GM10248 (cell line): ENCODE measurements at places on chromosomes 13 and 19.

DNA sequence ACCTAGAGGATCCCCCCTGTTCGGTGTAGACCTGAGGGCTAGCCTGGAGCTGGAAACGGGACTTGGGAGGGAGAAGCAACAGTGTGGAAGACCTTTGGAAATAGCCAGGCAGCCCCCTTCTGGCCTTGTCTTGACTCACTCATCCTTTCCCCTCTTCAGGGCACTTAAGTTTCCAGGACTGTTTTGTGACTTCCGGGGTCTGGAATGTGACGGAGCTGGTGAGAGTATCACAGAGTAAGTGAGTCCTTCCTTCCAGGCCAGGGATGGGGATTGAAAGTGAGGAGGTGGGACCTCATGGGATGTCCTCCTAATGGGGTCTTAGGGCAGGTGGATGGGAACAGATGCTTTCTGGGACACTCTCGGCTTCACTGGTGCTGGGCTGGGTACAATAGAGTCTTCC lies 29.4 kb downstream of the LYL1 start:
- no peak for DNase-seq

GRCh38 chr19:39078436-39079200 lies 5.5 kb upstream of the ACP7 start:
- no peak for DNase-seq

GRCh38 chr13:95485518-95486144 lies 66.9 kb upstream of the CLDN10 start:
- DNase-seq, result no peak

GRCh38 chr13:23753458-23753857 lies 135.7 kb downstream of the MIPEP start:
- no peak for DNase-seq

DNA sequence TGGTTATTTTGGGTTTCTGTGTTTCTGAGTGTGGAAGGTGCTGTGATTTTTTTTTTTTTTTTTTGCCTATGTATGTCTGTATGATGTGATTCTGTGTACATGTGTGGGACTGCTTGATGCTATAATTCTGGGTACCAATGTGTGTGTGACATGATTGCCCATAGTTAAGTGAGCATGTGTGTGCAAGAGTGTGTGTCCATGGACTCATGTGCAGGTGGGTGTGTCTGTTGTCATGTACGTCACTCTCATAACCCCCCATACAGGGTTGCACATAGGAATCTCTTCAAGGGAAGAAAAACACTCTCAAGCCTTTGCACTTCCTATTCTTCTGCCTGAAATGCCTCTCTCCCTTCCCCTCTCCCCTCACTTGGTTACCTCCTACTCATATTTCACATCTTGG lies 2.5 kb upstream of the PPP5C start:
- DNase-seq, result no peak

GRCh38 chr19:49551531-49551930 lies 23.7 kb downstream of the RCN3 start:
- DNase-seq, result no peak

DNA sequence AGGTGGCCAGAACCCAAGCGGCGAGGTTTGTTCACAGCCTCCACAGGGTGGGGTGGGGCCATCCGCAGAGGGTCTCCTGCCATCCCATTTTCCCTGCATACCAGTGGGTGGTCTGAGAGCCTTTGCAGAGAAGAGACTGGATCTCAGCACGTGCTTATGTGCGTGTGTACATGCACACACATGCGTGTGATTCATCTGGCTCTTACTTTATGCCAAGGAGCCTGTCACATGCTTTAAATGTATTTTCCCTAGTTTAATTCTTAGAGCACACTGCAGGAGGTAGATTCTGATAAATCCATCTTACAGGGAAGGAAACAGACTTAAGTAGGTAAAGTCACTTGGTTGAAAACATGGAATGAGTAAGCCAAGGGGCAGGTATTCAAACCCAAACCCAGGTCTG lies 47.1 kb downstream of the CAPN12 start:
- no peak for DNase-seq

DNA sequence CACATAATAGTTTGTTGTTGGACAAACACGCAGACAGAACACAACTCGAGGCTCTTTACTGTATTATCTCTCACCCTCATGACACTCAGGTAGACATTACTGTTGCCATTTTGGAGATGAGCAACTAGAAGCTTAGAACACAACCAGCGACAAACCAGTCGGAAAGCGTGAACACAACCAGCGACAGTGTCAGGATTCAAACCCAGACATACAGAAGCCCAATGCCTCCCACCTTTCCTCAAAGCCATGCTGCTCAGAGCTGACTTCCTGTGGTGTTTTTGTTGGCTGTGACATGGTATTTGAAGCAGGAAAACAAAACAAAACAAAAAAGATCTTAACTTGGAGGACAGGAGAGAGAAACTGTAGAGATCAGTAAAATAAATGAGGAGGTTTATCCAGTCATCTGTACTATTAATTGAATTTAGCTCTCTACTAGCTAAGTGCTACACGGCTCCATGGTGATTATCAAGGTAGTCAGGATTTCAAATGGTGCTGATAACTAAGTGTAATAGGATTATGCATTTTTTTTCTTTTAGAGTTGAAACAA lies 92.1 kb downstream of the STARD13 start:
- no peak for DNase-seq

- DNase-seq, result no peak
These were observed 15.7 kb downstream of the MOB3A start for GRCh38 chr19:2080336-2080988.

GRCh38 chr13:37595162-37595561 lies 3.4 kb downstream of the POSTN start:
- no peak for DNase-seq

DNA sequence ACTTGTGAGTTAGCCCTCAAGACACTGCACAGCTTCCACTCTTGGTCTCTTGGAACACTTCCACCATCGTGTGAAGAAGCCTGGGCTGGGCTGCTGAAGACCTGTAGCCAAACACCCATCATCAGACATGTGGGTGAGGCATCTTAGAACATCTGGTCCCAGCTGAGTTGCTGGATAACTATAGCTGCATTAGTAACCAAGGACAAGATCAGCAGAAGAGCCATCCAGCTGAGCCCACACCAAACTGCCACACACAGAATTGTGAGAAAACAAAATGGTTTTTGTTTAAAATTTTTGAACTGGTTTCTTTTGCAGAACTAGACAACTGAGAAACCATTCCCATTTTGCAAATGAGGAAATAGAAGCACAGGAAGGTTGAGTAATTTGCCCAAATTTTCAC lies 56.2 kb downstream of the CCNE1 start:
- no peak for DNase-seq
